Stimulated activated CD8-positive, alpha-beta memory T cell treated with anti-CD3 and anti-CD28 coated beads, Interleukin-15, amount 100 ng/mL, for 24 hours (primary cell): ENCODE measurements at places on chromosomes 13 and 19.

- DNase-seq, result no peak
Measured at GRCh38 chr13:112346173-112346898, 29.8 kb upstream of the SPACA7 start.

GRCh38 chr13:113774177-113775107 is 15.4 kb downstream of the TMEM255B start:
- DNase-seq, result no peak

DNA sequence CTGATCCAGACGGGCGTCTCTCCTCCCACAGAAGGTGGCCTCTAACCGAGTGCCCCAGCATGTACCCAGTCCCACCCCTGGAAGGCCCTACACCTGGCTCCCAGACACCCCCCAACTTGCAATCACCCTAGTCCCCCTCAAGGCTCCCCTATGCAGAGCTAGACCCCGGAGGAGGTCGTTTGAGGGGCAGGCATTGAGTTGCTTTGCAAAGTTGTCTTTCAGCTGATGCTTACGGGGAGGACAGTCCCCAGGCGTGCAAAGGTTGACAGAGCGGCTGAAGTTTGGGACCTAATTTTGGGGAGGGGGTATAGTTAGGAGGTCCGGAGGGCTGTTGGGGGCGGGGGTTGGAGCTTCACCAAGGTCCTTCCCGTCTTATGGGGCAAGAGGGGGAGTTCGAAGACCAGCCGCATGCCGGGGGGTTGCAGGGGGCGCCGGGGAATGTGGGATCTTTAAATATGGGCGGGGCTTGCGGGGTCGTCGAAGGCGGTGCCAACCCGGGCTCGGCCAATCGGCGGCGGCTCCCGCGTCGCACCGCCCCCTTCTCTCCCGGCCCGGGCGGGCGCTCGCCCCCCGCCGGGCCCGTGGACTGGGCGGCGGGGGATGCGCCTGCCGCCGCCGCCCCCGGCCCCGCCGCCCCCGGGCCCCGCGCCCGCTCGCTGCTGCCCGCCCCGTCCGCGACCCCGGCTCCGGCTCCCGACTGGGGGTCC is at the start of gene KCNN1:
KCNN1 (plus strand) TSS at position 558 of the 707 bp plus-strand sequence. CDS start 6,782 bp downstream, outside the sequence.
- DNase-seq, result no peak

DNA sequence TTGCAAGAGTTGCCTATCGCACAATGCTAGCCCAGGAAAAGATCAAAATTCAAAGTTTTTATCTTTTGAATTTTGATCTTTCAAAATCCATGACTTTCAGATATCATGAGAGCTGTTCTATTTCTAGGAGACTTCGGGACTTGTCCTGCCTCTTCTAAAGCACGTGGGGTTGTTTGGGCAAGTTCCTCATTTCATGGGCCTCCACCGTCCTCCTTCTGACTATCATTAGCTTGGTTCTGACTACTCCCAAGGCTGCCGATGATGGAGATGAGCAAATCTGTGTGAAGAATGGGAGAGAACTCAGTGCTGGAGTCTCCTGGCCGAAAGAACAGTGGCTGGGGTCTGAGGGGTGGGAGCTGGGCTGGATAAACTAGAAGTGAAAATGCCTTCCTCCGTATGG is 86.5 kb downstream of the COL4A1 start:
- DNase-seq, result no peak

DNA sequence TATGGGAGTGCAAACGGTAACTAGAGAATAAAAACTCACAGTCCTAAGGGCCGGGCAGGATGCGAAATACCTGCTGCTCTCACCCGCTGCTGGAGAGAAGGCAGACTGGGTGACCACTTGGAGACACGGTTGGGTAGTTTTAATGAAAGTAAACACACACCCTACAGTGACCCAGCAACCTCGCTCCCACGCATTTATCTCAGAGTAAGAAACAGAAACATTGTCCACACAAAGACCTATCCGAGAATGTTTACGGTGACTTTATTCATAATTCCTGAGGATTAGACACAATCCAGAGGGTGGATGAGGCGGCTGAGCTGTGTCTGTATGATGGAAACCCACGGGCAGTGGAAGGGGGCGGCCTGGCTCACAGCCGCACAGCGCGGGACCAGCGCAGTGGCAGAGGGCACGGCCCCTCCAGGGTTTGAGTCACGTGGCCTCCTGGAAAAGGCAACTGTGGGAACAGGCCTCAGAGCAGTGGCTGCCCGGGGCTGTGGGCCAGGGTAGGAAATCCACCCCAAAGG is 73.5 kb upstream of the C13orf46 start:
- no peak for DNase-seq

DNA sequence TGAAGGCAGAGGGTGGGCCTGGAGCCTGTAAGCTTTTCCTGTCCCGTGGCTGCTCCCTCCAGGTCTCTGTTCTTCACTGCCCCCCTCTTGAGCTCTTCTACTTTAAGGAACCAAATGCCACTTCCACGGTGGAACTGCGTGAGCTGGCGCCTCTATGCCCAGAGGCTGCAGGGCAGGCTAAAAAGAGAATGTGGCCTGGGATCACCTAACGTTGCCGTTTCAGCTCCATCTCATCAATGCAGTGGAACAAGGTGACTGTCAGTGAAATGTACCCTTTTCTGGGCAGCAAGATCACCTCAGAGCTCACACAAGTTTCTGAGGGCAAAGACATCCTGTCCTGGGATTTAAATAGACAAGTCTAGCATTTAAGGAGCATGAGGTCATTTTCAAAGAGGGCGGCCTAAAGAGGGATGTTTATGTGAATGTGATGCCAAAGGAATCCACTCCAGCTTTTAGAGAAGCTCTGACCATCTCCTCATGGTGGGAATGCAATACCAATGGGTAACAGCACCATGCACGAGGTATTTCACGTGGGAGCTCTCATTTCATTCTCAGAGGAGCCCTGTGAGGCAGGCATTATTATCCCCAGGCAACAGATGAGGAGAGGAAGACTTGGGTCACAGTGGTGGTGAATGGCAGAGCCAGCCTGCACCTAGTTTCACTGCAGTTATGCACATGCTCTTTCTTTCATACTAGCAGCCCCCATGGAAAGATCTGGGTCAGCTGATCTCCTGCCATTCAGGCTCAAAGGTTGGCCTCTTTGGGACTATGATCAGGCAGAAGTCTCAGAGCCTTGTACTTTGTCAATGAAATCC is 39.3 kb downstream of the RGCC start:
- DNase-seq, result no peak

GRCh38 chr13:73089213-73089612 is 30.4 kb downstream of the KLF5 start:
- DNase-seq, result no peak
